ENCODE measurements at places on chromosomes 4 and X. TPM values are rescaled to one million over a fixed set of nuclear protein-coding genes. Genes with fewer than 3 reads are reported as not detected.
A peak's percentile ranks its signal among the peaks of the same experiment; 100 is the strongest.

GRCh38 chrX:8731559-8732395 is at the start of gene ANOS1:
ANOS1 (minus strand) TSS chrX:8732137; CDS start chrX:8732036, 101 bp downstream.
- no peak within 1 kb of the TSS for H3K27ac ChIP-seq
- H3K4me1 ChIP-seq = no peaks in the 10 kb centered on the region
- peaks cover 19% of the 10 kb centered on the region for H3K27me3 ChIP-seq
- DNase-seq = peak; percentile 86
- H3K4me3 ChIP-seq = no peak within 1 kb of the TSS
- no peaks in the 10 kb centered on the region for H3K36me3 ChIP-seq

GRCh38 chr4:8099981-8100464 is 58.6 kb downstream of the ABLIM2 start:
- no peaks in the 10 kb centered on the region for H3K36me3 ChIP-seq
- no peak for DNase-seq
- no peak overlapping the region for H3K4me3 ChIP-seq
- H3K27ac ChIP-seq = peak overlapping the region; percentile 22

GRCh38 chrX:45011131-45011530 is 138.1 kb downstream of the KDM6A start:
- no peaks in the 10 kb centered on the region for H3K27me3 ChIP-seq
- H3K4me1 ChIP-seq = no peaks in the 10 kb centered on the region
- H3K36me3 ChIP-seq = no peaks in the 10 kb centered on the region
- DNase-seq = no peak

GRCh38 chr4:170400361-170400760 is 310.6 kb upstream of the AADAT start:
- DNase-seq = peak; percentile 21
- no peak overlapping the region for H3K27ac ChIP-seq
- no peak overlapping the region for H3K4me3 ChIP-seq
- no peaks in the 10 kb centered on the region for H3K36me3 ChIP-seq
- no peaks in the 10 kb centered on the region for H3K4me1 ChIP-seq

The ARHGAP24 gene
- total RNA-seq = 94.7 TPM

The BTK gene
- total RNA-seq = 13.9 TPM

The DNAAF6 gene
- not detected for total RNA-seq
